ENCODE measurements at places on chromosomes 5 and 9. TPM values are rescaled to one million over a fixed set of nuclear protein-coding genes. Genes with fewer than 3 reads are reported as not detected.

DNA sequence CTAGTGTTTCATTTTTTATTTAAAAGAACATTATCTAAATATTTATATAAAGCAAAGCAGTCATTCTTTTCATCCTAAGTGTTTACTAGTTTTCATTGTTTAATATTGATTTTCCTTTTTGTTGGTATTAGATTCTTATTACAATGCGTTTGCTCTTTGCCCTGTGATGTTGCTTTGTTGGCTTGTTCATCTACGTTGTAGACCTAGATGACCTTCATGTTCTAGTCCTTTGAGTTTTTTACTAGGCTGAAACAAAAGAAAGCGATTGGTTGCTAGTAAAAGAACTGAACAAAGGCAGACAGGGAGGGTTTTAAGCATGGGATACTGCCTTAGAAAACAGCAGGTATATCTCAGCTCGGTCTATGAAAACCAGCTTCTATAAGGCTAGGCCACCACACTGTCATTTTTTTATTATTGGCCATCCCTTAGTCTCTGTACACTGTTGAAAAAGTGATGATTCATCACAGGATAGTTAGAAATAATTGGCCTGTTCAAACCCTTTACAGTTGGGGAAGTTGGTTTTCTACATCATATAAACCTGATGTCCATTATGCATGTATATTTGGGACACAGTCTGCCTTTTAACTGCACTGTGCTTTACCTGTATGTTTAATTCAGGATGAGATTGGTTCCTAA lies 119.0 kb downstream of the ZCCHC7 start:
- no peak for DNase-seq

GRCh38 chr5:158875272-158875679 lies 224.4 kb downstream of the EBF1 start:
- DNase-seq = peak; percentile 40

DNA sequence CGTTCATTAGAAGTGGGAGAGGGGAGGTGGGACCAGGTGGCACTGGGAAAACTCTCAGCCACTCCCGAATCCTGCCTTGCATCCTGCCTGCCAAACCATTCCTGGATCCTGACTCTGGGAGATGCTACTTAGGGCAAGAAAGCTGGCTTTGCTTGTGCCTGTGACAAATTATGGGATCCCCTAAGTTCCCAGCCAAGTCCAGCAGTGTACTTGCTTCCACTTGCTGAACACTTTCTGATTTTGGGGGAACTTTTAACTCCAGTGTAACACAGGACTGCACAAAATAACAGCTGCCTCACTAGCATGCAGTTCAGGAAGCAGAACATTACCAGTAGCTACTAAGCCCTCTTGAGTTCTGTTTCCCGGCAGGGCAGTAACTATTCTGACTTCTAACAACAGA lies 12.5 kb upstream of the NKX2-5 start:
- no peak for DNase-seq

PLCXD3 gene
- 0.64 TPM for total RNA-seq

DNA sequence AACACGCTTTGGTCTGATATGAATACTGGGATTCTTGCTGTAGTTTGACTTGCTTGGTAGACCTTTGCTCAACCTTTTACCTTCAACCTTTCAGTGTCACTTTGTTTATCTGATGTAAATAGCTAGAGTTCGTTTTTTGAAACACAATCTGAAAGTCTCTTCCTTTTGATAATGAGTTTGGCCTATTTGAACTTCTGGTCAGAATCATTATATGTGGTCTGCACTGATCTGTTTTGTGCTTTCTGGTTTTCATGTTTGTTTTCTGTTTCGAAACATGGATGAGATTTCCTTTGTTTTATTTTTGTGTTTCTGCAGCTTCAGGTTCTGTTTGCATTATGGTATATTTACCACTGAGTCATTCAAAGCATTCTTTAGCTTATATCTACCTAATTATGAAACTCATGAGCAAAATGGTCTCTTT lies 217.5 kb downstream of the GABBR2 start:
- no peak for DNase-seq

DNA sequence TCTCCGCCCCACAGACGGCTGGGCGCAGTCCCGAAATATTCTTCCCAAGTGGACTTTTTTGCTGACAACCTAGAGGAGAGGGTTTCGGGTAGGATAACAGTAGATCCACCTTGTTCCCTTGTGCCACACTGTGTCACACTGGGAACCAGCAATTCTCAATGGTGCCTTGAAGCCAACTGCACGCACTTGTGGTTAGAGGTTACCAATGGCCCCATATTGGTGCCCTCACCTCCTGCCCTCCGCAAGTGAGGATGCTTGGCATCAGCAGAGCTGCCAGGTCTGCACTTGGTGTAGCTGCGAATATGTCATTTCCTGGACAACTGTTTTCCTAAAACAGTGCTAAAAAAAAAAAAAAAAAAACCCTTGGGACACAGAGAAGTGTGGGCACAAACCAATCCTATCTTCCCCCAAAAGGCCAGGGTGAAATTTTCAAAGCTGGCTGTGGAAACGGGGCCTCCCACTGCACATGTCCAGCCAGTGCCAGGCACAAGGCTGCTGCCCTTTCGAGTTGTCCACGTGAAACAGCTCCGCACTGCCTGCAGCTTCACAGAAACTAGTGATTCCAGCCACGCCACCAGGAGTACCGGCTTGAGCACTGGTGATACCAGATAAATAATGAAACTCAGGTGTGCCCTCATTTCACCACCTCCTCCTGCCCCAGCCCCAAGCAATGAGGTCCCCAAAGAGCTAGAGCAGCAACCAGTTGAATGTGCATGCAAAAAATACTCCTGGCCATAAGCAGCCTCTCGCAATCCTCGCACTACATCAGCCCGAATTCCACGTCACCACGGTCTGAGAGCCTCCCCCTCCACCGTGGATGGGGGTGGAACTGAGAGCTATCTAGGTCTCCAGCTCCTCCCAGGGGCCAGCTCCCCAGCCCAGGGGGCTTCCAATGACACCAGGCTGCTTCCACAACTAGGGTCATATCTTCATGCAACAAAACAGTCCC lies 51.2 kb downstream of the USP20 start:
- peak; percentile 42 for DNase-seq

GRCh38 chr9:14433351-14434157 lies 119.6 kb upstream of the NFIB start:
- peak; percentile 93 for DNase-seq

ST8SIA4 gene
- total RNA-seq = 7.2 TPM

IL31RA gene
- total RNA-seq = 0.38 TPM

DNA sequence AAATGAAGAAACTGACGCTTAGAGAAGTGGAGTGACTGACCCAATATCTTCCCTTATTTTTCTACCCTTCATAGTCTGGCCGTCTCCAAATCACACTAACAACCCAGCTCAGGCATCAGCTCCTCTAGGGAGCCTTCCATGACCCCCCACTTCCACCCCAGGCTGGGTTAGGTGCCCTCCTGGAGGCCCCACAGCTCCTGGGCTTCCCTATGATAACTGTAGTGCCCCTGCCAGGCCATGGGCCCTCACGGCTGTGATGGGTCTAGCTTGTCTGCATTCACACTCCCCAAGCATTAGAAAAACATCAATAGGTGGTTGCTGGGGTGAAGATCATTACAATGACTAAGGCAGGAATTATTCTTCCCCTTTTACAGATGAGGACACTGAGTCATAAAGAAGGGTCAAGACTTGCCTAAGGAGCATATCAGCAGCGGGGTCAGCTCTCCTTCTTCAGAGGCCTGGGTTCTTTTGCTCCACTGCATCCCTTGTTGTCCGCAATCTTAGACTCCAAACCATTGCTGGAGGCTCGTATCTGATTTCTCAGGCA lies 7.3 kb downstream of the CORO2A start:
- DNase-seq = no peak

Data from dermis microvascular lymphatic vessel endothelial cell (primary cell).